ENCODE measurements at places on chromosomes 12 and 14. TPM values are rescaled to one million over a fixed set of nuclear protein-coding genes. Genes with fewer than 3 reads are reported as not detected.

- DNase-seq = no peak
Measured at GRCh38 chr14:96987086-96987474, 189.9 kb downstream of the VRK1 start.

DNA sequence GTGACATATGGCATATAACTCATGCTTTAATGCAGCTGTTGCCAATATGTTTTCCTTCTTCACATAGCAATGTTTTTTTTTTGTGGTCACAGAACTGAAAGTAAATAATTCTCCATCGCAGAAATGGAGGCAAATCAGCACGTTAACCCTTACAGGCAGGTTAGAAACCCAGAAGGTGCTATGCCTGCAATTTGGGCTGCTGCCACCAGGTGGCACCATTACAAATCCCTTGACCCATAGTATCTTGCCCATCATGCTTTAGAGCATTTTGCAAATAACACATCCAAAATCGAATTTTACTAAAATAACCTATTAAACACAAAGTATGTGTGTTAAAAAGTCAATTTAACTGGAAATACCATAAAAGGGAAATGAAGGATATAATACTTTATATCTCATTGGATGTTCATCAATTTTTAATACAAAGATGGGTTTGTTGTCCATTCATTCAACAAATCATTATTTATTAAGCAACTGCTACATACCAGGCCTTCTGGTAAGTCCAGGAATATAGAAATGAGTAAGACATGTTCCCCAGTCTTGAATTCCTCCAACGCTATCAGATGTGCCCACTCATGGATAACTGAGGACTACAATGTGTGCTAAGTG lies 340.1 kb downstream of the GLT1D1 start:
- DNase-seq = no peak

Gene SYCP3
- total RNA-seq = not detected

Gene TBK1
- 40.9 TPM for total RNA-seq

GRCh38 chr12:109999649-109999971 lies 380 bp downstream of the ANKRD13A start:
- DNase-seq = no peak

Gene TAS2R10
- not detected for total RNA-seq

Gene SLC8A3
- total RNA-seq = not detected

DNA sequence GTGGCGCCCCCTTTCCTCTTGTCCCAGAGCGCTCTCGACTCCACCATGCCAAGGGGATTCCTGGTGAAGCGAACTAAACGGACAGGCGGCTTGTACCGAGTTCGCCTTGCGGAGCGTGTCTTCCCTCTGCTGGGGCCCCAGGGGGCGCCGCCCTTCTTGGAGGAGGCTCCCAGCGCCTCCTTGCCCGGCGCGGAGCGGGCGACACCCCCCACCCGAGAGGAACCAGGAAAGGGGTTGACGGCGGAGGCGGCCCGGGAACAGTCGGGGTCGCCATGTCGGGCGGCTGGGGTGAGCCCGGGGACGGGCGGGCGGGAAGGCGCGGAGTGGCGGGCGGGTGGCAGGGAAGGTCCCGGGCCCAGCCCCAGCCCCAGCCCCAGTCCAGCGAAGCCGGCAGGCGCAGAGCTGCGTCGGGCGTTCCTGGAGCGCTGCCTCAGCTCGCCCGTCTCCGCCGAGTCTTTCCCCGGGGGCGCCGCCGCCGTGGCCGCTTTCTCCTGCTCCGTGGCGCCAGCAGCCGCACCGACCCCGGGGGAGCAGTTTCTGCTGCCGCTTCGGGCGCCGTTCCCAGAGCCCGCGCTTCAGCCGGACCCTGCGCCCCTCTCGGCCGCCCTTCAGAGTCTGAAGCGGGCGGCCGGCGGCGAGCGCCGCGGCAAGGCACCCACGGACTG lies 376 bp downstream of the INSM2 start:
- DNase-seq = no peak

All from A172 (cell line).